ENCODE measurements at places on chromosomes 1 and 21.

GRCh38 chr1:192270398-192270797 is 46.4 kb upstream of the RGS21 start:
- DNase-seq, result no peak

DNA sequence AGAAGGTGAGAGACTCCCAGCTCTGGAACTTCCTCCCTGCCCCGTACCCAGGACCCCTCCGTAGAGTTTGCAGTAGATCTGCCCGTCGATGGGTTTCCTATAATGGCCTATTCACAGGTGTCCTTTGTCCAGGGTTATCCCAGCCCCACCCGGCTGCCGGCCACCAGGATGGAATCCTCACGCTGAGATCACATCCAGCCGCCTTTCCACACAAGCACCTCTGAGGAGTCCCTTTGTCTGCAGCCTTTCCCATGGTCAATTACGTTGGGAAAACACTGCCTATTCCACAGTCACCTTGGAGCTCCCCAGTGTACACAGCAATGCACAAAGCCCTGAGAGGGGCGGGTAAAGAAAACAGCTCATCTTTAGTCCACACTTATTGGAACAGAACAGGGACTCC is 190.0 kb upstream of the EDN2 start:
- DNase-seq, result no peak

GRCh38 chr1:94050254-94050653 is 70.7 kb downstream of the ABCA4 start:
- DNase-seq, result no peak

GRCh38 chr1:155729031-155729898 is 40.4 kb downstream of the DAP3 start:
- peak; percentile 81 for DNase-seq

DNA sequence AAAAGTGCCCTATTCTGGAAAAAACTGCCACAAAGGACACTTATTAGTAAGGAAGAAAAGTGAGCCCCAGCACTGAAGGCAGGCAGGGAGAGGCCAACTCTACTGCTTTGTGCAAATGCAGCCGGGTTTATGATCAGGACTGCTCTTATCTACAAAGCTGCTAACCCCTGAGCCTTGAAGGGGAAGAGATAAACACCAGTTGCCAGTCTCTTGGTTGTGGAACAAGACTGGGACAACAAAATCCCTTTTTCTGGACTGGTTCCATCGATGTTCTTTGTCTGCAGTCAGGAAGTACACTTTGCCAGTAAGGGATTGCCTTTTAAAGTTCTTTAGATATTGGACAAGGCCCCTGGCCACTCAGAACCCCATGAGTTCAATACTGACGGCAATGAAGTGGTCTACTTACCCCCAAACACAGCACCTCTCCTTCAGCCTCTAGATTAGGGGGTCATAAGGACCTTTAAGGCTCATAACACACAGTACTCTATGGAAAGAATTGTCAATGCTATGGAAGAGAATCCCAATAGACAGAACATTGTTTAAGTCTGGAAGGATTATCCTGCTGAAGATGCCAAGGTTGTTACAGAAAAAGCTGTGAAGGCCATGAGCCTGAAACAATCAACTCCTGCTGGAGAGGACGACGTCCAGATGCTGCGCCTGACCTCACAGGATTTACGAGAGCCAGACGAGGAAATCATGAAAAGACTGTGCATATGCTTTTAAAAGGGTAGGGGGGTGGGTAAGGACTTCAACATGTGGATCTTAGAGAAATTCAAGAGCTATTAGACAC is 43.6 kb downstream of the GNB1 start:
- DNase-seq, result no peak

DNA sequence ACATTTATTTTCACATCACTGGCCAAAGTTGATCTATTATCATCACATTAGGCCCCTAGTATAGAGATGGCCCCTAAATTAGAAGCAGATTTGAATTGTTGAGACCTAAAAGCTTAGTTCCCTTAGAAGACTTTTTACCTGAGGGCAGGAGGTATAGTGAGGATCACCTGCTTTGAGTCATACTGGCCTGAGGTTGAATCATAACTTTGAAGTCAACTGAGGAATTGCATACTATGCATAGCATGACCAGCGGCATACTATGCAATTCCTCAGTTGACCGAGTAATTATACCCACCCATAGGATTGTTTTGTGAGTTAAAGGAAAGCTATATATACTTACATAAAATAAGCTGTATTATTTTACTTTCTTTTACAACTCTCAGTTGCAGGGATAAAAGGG is 50.3 kb upstream of the DPH5 start:
- no peak for DNase-seq

- DNase-seq, result no peak
Measured at GRCh38 chr1:161706113-161706481, 932 bp upstream of the FCRLA start.

DNA sequence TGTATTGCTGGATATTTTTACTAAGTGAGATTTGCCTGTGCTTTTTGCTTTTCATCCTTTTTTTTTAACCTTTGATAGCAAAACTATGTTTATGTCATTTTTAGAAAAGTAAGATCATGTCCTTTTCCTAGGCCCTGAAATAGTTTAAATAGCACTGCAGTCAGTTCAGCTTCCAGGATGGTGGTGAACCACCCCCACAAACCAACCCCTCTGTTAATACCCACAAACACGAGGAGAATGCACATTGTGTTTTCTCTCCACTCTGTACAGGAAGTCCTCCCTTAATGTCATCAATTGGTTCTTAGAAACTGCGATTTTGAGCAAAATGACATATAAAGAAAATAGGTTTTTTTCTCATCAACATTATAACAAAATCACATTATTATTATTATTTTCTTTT is 117.7 kb upstream of the DSCAM start:
- DNase-seq, result no peak

GRCh38 chr1:70044832-70045231 is 160.5 kb downstream of the LRRC40 start:
- no peak for DNase-seq

DNA sequence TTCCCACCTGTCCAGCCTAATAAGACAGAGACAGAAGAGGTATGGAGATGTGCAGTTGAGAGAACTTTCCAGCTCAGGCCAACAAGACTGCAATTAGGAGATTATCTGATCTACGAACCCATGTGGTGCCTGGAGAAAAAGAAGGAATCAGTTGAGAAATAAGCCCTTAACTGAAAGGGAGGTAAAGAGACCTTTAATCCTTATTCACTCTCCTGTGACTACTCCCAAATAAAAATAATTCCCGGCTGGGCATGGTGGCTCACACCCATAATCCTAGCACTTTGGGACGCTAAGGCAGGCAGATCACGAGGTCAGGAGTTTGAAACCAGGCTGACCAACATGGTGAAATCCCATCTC is 31.9 kb upstream of the SARS1 start:
- no peak for DNase-seq

DNA sequence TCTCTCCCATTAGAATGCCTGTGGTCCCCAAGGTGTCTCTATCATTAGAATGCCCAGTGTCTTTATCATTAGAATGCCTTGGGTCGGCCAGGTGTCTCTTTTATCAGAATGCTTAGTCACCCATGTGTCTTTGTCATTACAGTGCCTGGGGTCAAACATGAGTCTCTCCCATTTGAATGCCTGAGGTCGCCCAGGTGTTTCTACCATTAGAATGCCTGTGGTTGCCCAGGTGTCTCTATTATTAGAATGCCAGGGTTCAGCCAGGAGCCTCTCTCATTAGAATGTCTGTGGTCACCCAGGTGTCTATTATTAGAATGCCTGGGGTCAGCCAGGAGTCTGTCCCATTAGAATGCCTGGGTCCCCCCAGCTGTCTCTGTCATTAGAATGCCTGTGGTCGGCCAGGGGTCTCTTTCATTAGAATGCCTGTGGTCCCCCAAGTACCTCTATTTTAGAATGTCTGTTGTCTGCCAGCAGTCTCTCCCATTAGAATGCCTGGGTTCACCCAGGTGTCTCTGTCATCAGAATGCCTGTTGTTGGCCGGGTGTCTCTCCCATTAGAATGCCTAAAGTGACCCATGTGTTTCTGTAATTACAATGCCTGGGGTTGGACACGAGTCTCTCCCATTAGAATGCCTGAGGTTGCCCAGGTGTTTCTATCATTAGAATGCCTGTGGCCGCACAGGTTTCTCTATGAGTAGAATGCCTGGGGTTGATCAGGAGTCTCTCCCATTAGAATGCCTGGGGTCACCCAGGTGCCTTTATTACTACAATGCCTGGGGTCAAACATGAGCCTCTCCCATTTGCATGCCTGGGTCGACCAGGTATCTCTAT is 57.1 kb downstream of the RNF187 start:
- DNase-seq, result no peak

GRCh38 chr1:198416296-198416695 is 124.2 kb downstream of the ATP6V1G3 start:
- no peak for DNase-seq

- DNase-seq, result no peak
Measured at GRCh38 chr1:156814571-156815260, 1.9 kb downstream of the SH2D2A start.

DNA sequence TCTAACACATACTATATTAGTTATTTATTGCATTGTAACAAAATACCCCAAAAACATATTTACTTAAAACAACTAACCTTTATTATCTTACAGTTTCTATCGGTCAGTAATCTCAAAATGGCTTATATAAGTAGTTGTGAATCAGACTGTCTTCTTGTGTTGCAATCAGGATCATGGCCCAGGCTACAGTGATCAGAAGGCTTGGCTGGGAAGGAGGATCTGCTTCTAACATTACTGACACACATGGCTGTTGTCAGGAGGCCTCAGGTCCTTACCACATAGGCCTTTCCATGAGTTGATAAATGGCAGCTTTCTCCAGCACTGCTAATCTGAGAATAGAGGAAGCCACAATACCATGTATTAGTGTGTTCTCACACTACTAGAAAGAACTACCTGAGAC is 33.7 kb downstream of the CFH start:
- no peak for DNase-seq

DNA sequence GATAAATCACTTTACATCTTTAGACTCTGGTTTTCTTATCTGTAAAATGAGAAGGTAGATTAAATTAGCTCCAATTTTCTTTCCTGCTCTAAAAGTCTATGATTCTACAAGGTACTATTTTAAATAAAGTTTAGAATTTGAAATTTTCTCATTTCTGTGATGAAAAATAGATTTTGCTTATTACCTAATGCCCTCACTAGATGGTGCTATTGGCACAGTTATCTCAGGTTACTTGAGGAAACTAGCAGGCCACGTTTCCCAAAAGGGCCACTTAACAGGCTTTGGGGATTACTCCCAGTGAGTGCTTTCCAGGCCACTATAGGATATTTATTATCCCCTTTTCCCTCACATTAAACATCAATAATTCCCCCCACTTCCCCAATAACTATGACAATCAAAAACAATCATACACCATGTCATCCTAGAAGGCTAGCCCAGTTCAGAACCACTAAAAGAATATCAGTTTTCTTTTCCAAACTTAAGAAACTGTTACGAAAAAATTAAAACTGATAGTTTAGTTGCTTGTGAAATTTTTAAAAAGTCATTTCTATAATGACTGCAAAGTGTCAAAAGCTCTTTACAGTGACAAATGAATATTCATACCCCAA is 30.6 kb downstream of the OMA1 start:
- peak; percentile 74 for DNase-seq

GRCh38 chr1:234246638-234247116 is 126.6 kb upstream of the COA6 start:
- no peak for DNase-seq

DNA sequence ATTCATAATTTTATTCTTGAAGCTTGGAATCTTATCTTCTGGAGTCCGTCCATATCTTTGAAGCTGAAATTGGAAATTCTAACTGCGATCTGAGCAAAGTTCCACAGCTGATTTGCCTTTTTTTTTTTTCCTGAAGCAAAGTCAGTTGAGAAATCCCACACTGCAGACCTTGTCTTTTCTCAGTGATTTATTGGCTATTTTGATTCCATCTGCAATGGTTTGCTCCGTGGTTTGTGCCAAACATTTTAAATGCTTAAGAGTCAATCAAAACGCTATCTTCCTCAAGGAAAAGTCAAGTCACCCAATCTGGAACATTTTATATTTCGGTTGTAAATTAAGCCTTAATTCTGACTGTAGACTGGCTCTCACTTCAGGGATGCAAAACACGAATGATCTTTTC is 88.2 kb upstream of the GRIK1 start:
- DNase-seq, result no peak

- DNase-seq, result no peak
Measured at GRCh38 chr1:76237211-76237610, 162.7 kb downstream of the ST6GALNAC3 start.

DNA sequence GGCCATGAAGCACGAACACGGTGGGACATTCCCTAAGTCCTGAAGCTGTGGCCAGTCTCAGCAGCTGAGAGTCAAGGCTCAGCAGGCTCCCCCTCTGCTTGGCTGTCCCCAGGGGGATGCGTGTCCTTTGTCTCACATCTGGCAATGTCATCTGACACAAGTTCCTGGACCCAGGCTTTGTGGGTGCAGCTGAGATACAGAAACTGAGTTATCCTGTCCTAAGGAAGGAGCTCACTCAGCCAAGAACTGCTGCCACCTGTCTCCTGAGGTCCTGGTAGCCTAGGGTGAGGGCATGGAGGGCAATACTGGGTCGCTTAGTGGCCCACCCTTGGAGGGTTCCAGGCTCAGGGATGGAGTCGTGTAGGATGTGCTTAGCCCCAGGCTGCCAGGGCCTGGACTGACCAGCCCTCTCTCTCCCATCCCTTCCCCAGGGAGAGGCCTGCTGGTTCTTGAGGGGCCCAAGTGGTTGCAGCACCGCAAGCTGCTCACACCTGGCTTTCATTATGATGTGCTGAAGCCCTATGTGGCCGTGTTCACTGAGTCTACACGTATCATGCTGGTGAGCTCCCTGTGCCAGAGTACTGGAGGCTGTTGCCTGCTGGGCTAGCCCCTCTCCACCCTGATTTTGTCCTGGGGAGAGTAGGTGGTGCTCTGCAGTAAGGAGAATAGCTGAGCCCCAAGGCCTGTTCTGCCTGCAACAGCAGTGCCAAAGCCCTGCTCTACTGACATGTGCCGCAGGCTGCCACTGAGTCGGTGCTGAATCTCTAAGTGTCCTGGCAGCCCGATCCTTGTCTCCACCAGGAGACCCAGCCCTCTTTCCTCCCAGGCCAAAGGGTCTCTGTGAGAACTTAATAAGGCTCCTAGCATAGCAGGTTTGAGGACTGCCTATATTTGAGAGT is 13.5 kb downstream of the CYP4B1 start:
- no peak for DNase-seq

- peak; percentile 57 for DNase-seq
Measured at GRCh38 chr1:7218210-7218832, 433.1 kb downstream of the CAMTA1 start.

- DNase-seq, result no peak
Measured at GRCh38 chr21:36030581-36031189, 29.6 kb downstream of the SETD4 start.

DNA sequence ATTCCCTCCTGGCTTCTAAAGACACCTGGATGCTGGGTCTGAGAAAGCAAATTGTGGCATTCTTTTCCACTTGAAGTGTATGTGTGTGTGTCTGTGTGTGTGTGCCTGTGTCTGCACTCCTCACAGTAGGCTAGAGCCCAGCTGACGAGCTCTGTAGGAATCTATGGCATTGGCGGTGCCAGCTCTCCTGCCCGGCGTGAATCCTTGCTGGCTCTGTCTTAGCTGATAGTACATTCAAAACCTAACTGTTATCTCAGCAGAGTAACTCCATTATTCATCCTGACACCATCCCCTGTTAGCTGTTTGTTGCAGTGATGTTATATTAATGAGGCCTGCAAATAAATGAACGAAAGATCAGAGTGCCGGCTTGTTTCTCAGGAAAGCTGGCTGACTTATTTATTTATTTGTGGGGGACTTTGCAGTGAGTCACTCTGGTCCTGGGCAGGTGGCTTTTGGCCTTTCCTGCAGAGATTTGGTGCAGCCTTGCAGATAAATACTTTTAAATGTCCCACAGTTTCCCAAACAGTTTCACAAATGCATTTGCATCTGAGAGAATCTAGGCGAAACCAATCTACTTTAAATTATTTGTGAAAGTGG is 160.6 kb upstream of the CD34 start:
- DNase-seq, result no peak

GRCh38 chr1:36137226-36137625 is 12.1 kb downstream of the TRAPPC3 start:
- DNase-seq, result no peak
